ENCODE measurements at places on chromosomes 13 and 19.

DNA sequence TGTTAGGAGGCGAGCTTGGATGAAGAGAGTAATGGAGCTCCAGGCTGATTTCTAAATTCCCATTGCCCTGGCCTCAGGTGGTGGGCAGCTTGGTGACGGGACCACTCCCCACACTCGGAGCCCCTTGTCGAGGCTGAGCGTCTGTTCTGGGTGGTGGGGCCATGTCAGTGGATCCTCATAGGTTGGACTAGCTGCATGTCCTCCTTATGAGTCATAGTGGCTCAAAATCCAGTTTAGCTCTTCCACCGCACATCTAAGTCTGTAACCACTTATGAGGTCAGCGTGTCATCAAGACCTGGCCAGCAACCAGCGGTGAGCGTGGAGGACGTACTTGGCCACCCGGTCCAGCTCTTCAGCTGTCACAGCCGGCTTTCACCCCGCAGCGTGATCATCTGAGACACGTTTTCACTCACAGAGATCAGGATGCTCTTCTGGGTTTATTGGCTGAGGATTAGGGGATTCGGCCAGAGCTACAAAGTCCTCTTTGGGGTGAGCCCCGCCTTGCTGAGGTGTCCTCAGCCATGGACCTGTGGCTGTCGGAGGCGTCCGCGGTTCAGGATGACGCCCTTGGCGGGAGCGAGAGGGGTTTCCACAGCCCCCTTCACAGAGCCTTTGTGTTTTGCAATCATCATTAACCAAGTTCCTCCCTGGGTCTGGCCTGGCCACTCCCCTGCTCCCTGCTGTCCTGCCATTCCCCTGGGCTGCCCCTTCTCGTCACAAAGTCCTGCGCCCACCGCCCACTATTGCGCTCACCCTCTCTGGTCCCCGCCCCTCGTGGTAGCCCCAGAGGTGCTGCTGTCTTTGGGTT, 41.9 kb downstream of the ADPRHL1 start:
- peak; percentile 89 for DNase-seq

GRCh38 chr19:29188289-29189032, 24.5 kb downstream of the UQCRFS1 start:
- DNase-seq = no peak

GRCh38 chr13:48559638-48560320, 26.9 kb upstream of the RCBTB2 start:
- peak; percentile 71 for DNase-seq

DNA sequence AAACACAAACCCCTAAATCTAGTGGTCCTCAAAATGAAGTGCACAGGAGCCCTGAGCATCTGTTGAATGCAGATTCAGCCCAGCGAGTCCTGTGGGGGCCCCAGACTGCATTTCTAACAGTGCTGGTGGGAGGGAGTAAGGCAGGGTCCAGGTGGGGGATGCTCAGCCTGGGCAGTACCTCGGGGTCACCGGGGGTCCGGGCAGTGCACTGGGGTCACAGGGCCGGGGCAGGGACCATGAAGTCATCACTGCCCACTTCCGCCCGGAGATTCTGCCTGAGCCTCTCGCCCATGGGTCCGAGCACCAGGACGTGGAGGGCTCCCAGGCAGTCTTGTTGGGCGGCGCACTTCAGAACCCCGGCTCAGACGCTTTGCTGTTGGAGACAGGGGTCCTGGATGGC, 838 bp upstream of the ATP4B start:
- no peak for DNase-seq

DNA sequence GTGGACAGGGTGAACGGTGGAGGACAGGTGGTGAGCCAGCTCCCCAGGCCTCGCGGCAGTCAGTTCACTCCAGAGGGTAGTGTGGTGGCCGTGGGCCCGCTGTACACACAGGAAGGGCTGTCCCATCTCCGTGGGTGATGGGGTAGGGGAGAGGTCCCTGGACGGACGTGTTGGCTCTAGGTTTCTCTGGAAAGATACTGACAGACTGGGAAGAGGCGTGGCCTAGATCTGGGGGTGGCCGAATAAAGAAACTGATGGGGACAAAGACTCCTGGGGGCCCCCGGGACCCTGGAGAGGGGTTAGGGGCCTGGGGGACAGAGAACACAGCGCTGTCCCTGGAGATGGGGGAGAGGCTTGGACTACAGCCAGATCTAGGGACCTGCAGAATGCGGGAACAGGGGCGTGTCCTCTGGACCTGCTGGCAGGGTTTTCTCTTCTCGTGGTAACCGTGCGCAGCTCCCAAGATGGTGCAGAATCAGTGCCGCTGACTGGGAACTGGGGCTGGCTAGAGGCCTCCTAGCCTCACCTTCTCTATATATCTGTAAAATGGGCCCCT, 4.0 kb upstream of the PRAM1 start:
- DNase-seq = no peak

DNA sequence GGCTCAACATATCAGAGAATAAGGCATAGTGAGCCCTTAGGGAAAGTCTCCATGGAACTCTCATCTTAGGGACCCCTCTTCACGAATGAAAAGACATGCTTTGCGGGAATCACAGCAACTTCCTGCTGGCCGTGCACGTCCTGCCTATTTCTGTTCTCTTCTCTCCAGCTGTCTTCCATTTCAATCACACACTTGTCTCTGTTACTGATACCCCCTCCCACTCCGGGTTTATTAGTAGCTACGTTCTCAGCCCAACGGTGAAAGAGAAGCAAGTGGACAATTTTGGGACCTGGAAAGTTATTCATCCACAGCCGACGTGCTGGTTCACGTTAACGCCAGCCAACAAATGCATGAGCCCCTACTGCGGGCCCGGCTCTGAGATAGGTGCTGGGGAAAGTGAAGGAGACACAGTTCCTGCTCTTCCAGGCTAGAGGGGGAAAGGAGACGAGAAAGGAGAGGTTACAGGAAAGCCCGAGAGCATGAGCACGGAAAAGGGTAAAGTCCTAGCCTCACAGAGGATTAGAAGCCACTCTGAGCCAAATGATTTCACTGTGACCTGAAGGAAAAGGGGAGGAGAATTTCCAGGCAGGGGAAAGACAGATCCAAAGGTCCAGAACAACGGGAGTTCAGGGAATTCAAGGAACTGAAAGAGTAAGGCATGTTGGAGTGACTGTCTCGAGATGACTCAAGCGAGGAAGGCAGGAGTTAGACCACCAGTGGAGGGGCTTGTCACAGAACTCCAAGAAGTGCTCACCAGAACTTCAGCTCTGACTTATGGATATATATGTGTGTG, 81.8 kb upstream of the CLDN10 start:
- no peak for DNase-seq

GRCh38 chr13:100789481-100789880, 114.9 kb upstream of the TMTC4 start:
- no peak for DNase-seq

- DNase-seq = no peak
These were observed 23.2 kb upstream of the GTF3A start for GRCh38 chr13:27401210-27401609.

- DNase-seq = peak; percentile 90
These were observed 85.7 kb downstream of the NUFIP1 start for GRCh38 chr13:44903574-44903985.

DNA sequence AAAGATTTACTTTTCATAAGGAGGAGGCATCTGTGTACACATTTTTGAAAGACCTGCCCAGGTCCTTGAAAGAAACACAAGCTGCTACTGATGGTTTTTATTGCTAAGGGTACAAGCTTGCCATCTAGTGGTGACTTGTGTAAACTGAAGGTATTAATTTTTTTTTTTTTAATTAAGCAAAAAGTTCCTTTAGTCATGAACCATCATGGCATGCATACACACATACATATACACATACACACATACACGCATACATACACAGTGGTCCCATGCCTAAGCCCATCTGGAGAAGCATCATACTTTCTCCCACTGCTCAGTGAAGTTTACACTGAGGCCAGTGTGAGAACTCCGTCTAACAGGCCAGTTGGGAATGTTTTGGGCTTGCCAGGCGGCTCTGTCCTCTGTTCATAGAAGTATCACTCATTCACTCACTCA, 312.5 kb downstream of the DCLK1 start:
- peak; percentile 35 for DNase-seq

DNA sequence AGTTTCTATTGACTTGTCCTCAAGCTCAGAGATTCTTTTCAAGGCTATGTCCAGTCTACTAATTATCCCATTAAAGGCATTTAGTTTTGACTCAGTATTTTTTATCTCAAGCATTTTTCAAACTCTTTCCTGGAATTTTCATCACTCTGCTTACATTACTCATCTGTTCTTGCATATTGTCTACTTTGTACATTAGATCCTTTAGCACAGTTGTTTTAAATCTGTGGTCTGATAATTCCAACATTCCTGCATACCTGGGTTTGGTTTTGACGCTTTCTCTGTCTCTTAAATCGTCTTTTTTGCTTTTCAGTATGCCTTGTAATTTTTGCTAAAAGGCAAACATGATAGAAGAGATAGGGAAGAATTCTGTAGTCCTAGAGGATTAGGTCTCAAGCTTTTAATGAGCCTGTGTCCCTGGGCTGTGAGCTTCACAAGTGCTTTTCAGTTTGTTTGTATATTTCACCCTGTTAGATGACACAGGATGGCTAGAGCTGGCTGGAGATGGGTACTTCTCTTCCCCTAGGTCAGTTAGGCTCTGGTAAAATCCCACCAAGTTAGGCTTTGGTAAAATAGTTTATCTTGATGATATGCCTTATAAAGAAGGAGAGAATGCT, 46.1 kb upstream of the GPC6 start:
- DNase-seq = peak; percentile 98

All from amniotic epithelial cell (primary cell).